Nucleus accumbens (tissue), 56 donors: ENCODE measurements at places on chromosomes 13 and 19.

GRCh38 chr13:78827471-78827870, 168.5 kb upstream of the OBI1 start:
- DNase-seq: no peak

- DNase-seq: no peak
These were observed 90.2 kb downstream of the NDFIP2 start for GRCh38 chr13:79571147-79571546.

- no peak for DNase-seq
These were observed 7.7 kb downstream of the C2CD4C start for GRCh38 chr19:400976-401865.

GRCh38 chr19:8451885-8452284, 7.1 kb downstream of the HNRNPM start:
- no peak for DNase-seq
